ENCODE measurements at places on chromosomes 12 and 14. TPM values are rescaled to one million over a fixed set of nuclear protein-coding genes. Genes with fewer than 3 reads are reported as not detected.

- DNase-seq = no peak
Observed at GRCh38 chr12:7123806-7124522, 4.7 kb downstream of the RBP5 start.

DNA sequence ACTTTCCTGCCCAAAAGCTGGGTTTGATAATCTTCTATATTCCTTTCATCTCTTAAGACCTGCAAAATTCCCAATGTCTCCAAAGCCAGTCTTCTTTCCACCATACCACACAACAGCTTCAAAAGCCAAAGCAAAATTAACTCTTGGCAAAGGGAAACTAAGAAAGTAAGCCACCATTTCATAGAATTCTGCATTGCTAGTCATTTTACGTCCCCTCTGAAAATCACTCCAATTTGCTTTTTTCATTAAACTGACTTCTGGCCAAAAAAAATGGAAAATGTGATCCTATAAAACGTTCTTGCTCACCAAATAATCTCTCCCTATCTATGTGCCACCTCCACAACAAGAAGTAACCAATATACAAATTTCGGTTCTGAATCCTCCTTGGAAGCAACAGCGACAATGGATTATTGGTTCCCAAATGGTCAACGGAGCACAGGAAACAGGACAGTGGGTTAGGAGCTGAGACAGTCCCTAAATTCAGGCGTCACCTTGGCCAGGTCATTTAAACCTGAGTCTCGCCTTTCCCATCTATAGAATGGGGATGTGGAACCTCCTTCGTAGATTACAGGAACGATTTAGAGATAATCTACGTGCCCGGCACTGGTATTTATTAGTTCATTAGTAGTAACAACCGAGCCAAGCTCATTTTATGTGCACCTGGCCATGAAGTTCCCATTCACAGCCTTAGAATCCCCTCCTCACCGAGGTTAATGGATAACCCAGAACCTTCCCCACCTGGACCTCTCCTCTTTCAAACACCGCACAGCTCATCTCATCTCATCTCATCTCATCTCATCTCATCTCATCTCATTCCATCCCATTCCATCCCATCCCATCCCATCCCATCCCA is 1.2 kb downstream of the NT5DC3 start:
- no peak for DNase-seq

DNA sequence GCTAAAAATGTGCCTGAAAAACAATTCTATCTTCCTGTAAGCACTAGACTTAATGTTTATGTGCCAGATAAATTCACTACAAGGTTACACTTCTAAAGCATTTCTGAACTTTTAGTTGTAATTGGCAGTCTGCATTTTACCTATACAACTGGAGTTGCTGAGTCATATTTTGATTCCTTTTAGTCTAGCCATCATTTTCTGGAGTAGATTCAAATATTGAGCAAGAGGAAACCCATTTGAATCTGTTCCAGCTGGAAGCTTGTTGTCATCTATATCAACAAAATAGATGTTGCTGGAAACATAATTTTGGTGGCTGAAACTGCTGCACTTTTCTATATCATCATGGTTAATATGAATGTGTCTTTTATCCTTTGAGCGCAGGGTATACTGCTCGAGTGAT is 122.2 kb upstream of the CCDC175 start:
- no peak for DNase-seq

- no peak for DNase-seq
Observed at GRCh38 chr12:51874000-51874399, 13.9 kb upstream of the ANKRD33 start.

The ANO4 gene
- 49.3 TPM for total RNA-seq

GRCh38 chr14:50794068-50794645 is 36.8 kb downstream of the NIN start:
- DNase-seq = no peak

- peak; percentile 53 for DNase-seq
Observed at GRCh38 chr12:53219956-53220693, 11.9 kb downstream of the RARG start.

The AREL1 gene
- total RNA-seq = 36.9 TPM

GRCh38 chr14:34302654-34303053 is 159.4 kb downstream of the SPTSSA start:
- DNase-seq = no peak

GRCh38 chr12:42498549-42499247 is 90.8 kb downstream of the PRICKLE1 start:
- DNase-seq = no peak

GRCh38 chr12:93139028-93139665 is 210.1 kb upstream of the EEA1 start:
- DNase-seq = no peak

- no peak for DNase-seq
Observed at GRCh38 chr12:95804291-95804690, 13.7 kb upstream of the NTN4 start.

- no peak for DNase-seq
Observed at GRCh38 chr14:36975834-36976233, 196.6 kb downstream of the SLC25A21 start.

DNA sequence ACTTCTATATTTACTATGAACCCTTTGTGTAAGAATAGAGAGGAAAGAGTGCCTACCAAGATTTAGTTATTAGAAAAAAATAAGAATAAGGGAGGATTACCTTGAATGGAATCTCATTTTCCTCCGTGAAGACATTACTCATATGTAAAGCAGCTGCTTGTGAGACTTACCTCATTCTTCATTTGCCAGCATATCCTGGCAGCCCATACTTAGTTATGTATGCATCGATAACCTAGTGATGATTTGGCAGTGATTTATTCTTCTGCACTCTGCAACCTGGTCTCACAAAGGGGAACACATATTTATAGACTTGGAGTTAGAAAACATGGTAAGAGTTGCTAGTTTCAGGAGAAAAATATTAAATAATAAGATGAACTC is 56.8 kb downstream of the LRFN5 start:
- DNase-seq = no peak

DNA sequence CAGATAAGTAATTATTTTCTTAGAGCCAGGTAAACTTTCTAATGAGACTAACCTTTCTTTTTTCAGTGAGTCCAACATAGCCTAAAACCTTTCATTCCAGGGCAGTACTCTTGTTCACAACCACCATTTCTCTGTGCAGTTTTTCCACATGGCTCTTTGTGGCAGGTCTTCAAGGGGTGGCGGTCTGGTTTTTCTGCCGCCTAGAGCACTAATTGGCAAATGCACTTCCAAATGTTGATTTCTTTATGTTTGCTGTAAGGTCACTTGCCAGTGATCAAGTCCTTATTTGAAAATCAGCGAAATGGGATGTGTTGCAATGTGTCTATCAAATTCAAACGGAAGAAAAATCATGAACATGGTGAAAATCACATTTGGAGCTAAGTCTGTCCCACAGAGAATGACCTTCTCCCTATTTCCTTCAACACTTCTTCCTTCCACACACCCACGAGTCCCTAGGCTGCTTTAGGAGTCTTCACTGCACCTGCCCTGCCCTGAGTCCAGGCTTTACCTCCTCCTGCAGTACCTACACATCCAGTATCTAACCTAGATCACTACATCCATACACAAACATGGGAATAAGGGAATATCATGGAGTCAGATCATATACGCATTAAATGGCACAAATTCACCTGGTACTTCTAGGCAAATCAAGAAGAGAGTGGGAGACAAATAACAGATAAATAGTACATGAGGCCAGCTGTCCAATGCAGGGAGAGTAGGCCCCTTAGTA is 1.9 kb downstream of the SRGAP1 start:
- no peak for DNase-seq

DNA sequence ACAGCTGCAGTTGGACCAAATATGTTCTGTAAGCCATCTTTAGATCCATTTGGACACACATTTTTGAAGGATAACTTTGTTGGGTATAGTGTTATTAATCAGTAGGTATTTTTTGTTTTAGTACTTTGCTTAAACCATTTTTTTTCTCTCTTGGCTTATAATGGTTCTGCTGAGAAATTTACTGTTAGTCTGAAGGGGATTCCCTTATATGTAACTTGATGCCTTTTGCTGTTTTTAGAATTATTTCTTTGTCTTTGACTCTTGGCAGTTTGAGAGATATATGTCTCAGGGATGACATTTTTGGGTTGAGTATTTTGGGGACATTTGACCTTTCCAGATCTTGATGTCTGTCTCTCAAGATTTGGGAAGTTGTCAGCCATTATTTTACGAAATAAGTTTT is 169.8 kb downstream of the GPHN start:
- no peak for DNase-seq

GRCh38 chr14:91545204-91545603 is 35.1 kb upstream of the PPP4R3A start:
- DNase-seq = no peak

GRCh38 chr14:55333711-55334485 is 62.7 kb downstream of the FBXO34 start:
- DNase-seq = no peak

- DNase-seq = no peak
Observed at GRCh38 chr14:54500744-54501143, 9.0 kb upstream of the CGRRF1 start.

GRCh38 chr12:77720258-77720657 is 110.4 kb upstream of the NAV3 start:
- DNase-seq = no peak

The POLE2 gene
- 1.1 TPM for total RNA-seq
